ENCODE measurements at places on chromosomes 1 and 21.

DNA sequence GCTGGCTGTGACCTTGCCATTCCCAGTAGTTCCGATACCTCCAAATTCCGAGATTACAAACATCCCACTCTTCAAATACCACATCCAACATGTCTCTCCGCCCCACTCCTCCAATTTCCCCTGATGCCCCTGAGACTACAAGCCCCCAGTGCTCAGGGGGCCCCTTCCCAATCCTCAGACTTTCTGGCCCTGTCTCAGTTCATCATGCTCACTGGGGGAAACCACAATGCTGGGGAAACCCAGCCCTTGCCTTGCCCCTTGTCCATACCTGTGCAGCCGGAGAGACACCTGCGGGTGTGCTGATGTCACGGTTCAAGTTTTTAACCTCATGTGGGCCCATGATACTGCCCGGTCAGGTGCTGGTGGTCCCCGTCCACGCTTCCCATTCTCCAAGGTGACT is 226.6 kb downstream of the CAMTA1 start:
- DNase-seq = no peak

DNA sequence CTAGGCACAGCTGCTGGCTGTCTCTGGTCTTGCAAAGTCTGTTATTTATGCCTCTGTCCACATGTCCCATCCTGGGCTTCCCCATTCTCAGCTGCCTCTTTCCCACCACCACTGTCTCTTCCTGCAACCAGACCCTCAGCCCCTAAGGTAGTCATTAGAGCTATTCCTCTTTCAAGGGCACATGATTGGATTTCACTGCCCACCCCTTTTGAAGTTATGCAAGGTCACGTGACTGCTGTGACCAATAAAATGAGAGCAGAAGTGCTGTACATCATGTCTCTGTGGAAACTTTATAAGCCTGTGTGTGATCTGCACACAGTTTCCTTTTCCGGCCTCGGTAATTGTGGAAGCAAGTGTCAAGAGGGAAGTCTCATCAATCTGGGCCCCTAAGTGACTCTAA is 136.6 kb upstream of the HMGB4 start:
- no peak for DNase-seq

DNA sequence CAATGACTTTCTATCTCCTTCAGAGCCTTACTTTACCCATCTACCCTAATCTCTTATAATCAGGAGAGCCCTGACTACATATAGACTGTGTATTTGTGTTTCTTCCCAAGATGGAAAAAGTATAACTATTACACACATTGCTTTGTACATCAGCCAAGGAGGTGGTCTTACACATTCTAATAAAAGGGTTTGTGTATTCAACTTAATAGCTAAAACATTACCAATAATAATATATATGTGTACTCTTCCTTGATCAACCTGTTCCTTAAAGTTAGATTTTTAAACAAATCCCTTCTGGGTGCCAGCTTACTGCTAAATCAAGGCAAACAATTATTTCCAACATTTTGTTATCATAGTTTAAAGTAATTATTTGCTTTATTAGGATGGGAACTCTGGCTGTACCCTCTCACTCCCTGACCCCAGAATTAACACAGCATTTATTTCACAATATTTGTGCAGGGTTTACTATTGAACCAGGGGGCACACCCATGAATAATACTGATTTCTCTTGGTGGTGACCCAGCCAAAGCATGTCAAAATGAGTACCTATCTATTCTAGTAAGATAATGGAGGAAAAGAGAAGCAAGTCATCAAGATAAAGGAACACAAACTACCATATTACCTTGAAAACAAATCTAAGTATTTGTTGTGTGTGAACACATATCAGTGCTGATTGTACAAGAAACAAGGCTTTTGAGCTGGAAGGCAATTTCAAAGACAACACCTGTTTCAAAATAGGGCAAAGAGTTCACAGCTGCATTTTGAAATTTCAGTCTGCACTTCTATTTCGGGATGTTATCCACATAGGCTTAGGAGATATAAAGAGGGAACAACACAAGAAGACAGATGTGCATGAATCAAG is 30.1 kb upstream of the SLC45A3 start:
- DNase-seq = no peak

DNA sequence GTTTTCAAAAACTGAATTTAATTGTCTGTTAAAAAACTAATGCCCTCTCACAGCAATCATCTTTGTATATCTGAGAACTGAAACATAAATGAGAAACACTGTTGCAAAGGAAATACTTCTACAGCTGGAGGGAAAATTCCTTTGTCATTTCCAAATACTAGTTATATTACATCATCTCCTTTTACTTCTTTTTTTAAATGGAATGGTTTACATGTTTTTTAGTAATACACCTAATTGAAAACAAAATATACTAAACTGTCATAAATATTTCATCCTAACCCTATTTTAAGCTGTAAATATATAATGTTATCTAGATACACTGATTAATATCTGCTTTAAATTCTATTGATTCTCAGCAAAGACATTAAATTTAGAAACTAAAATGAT is 19.1 kb downstream of the CDC42BPA start:
- no peak for DNase-seq

DNA sequence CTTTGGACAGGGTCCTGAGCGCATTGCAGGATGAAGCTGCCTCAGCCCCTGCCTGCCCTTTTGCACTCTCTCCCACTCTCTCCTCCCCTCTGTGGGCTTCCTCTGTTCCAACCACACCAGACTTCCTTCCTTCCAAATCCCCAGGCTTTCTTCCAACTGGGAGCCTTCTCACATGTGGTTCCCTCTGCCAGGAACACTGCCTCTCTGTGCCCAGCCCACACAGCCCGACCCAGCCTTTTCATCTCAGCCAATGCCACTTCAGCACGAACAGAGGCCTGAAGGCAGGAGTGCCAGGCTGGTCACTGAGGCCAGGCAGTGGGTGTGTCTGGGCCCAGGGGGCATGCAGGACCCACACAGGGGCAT is 5.9 kb downstream of the SELENON start:
- DNase-seq = no peak

GRCh38 chr1:181779343-181779742 is 282.2 kb downstream of the ZNF648 start:
- DNase-seq = no peak

DNA sequence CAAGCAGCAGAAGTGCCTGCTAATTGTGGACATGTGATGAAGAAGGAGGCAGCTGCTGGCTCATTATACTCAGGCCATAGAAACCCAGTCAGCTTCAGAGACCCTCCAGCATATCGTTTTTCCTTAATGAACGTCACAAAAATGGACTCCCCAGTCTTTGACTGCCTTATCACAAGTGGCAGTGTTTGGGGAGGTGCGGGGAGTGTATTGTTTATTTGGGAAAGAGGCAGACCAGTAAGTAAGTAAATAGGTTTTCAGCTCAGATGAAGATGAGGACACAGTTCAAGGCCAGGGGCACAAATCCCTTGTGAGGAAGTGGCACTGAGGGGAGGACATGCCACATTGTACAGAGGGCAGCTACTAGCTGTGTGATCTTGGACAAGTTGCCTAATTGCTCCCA is 43.5 kb upstream of the NRDC start:
- DNase-seq = no peak

DNA sequence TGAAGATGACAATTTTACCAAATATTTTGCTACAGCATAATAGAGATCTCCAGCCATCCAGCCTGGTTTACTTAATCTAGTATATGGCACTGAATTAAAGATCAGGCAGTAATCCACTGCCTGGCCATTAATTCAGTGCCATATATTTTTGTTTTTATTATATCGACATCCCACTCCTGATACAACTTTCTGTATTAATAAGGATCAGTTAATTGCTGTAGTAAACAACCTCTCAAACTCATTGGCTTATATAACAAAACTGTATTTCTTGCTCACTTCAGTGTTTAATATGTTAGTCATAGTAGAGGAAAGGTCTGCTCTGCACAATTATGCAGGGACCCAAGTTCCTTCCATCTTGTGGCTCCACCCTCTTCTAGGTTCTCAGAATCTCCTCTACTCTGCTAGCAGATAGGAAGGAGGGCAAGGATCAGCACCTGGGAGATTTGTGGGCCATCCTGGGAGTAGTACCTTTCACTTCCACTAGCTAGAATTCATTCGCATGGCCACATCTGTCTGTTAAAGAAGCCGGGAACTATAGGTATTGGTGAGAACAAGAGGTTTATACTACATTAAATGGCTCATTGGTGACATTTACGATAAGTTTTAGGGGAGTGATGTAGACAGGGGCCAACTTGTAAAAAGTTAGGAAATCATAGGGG is 3.6 kb upstream of the ZDHHC18 start:
- no peak for DNase-seq

- peak; percentile 52 for DNase-seq
Measured at GRCh38 chr21:25638660-25639550, at the start of gene JAM2. Gene JAM2, plus strand, starts transcription at chr21:25639258. Its CDS starts 564 bp downstream, at chr21:25639822.

- DNase-seq = no peak
Measured at GRCh38 chr1:84116558-84116957, 27.5 kb upstream of the PRKACB start.

All from stimulated activated naive CD8-positive, alpha-beta T cell treated with anti-CD3 and anti-CD28 coated beads, Interleukin-15, Interleukin-2, amounts not matched to agents 100 U/mL and 50 U/mL, for 24 hours (primary cell).